GM04503 (cell line): ENCODE measurements at places on chromosomes 6 and 20.

DNA sequence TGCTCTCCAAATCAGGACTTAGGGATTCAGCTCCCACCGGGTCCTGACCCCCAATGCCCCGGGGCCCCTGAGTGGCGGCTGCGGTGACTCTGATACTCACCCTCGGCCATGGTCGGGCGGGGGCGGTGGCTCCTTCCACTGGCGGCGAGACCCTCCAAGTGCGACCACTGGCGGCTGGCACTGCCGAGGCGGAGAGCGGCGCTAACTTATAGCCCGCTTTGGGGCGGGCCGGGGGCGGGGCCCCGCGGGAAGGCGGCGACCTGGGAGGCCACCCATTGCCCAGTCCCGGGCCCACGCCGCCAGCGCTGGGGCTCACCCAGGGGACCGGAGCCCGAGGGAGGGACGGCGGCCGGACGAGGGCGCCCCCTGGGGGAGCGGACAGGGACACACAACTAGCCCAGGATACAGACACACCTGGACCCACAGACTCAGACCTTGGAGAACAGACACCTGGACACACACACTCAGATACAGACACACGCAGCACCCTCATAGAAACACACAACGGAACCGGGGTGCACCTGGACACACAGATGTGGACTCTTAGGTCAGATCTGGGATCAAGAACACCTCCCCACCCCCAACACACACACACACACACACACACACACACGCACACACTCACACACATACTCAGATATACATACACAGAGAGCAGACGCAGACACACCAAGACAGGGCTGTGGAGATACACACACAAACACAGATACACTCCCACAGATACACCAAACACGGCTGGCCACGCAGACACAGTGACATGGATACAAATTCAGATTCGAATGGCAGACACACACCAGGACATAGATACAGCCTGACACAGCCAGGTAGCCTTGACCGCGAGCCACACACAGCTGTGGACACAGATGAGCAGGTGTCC, at the start of gene TGM2:
TGM2 (minus strand) TSS at position 182 of the 877 bp plus-strand sequence; CDS start at position 110, 72 bp downstream.
- DNase-seq, result no peak

DNA sequence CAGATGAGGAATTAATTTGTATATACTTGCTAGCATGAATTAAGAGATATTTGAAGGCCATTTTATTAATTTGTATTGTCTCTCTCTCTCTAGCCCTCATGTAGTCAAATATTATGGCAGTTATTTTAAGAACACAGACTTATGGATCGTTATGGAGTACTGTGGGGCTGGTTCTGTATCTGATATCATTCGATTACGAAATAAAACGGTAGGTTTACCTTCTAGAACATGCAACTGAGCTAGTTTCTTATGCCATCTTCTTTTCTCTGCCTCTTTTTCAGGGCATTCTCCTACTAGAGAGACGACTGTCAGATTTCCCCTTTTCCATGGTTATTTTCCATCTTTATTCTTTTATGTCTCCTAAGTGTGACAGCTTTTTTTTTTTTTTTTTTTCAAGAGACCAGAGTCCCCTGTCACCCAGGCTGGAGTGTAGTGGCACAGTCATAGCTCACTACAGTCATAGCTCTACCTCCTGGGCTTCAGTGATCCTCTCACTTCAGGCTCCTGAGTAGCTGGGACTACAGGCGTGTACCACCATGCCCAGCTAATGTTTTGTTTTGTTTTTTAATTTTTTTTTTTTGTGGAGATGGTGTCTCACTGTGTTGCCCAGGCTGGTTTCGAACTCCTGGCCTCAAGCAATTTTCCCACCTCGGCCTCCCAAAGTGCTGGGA, 15.6 kb downstream of the STK4 start:
- no peak for DNase-seq

DNA sequence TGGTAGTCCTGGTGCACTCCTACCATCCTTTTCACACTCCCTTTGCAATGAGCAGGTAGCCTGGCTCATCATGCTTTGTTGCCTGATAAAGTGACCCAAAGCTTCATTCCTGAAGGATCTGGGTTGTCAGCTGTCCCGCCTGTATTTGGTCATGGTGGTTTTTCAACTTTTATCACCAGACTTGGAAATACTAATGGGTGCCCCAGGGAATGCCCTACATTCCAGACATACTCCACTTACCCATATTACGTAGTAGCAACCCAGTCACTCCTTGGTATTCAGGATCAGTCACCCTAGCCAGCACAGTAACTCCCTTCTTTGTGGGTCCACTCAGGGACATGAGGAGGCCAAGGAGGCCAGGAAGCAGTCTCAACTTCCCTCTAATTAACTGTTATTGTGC, 199.2 kb downstream of the MAFB start:
- peak; percentile 63 for DNase-seq

GRCh38 chr6:13635948-13636658, 21.0 kb downstream of the NOL7 start:
- no peak for DNase-seq

DNA sequence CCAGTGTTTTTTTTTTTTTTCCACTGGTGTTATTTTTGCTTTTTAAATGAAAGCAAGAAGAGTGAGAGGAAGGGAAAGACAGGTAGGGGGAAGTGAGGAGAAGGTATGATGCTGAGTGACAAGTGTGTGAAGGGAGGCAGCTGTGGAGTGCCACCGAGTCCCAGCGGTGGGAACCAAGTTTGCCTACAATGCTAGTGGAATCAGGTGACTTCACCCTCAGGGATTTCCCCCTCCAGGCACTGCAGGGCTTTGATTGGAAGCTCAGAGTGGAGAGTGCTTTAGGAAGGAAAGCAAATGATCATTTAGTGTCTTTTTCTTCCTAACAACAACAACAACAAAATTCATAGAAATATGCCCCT, 120.5 kb upstream of the ENPP5 start:
- DNase-seq, result no peak

GRCh38 chr6:107495196-107495643, 5.3 kb downstream of the SOBP start:
- no peak for DNase-seq

- DNase-seq, result no peak
Measured at GRCh38 chr20:38878866-38879265, 47.4 kb upstream of the FAM83D start.

GRCh38 chr6:168050225-168050880, 28.7 kb downstream of the FRMD1 start:
- no peak for DNase-seq

- DNase-seq, result no peak
Measured at GRCh38 chr6:155706341-155706740, 250.7 kb upstream of the NOX3 start.

GRCh38 chr6:167141667-167142432, 15.9 kb downstream of the GPR31 start:
- no peak for DNase-seq

GRCh38 chr20:60372275-60372674, 414.1 kb downstream of the CDH26 start:
- DNase-seq, result no peak

- no peak for DNase-seq
Measured at GRCh38 chr20:44917399-44917798, 7.5 kb downstream of the PABPC1L start.
